ENCODE measurements at places on chromosomes 7 and 10.

GRCh38 chr10:47450442-47450841 is 33.5 kb downstream of the ANXA8 start:
- DNase-seq: no peak

GRCh38 chr10:86653987-86654386 is 360 bp upstream of the OPN4 start:
- no peak for DNase-seq

- no peak for DNase-seq
Observed at GRCh38 chr10:132580617-132581016, 43.0 kb downstream of the INPP5A start.

GRCh38 chr10:126250045-126250444 is 138.2 kb downstream of the ADAM12 start:
- no peak for DNase-seq

- peak; percentile 40 for DNase-seq
Observed at GRCh38 chr10:133258066-133258817, 18.4 kb downstream of the ADAM8 start.

- no peak for DNase-seq
Observed at GRCh38 chr10:18308600-18308999, 168.4 kb downstream of the CACNB2 start.

DNA sequence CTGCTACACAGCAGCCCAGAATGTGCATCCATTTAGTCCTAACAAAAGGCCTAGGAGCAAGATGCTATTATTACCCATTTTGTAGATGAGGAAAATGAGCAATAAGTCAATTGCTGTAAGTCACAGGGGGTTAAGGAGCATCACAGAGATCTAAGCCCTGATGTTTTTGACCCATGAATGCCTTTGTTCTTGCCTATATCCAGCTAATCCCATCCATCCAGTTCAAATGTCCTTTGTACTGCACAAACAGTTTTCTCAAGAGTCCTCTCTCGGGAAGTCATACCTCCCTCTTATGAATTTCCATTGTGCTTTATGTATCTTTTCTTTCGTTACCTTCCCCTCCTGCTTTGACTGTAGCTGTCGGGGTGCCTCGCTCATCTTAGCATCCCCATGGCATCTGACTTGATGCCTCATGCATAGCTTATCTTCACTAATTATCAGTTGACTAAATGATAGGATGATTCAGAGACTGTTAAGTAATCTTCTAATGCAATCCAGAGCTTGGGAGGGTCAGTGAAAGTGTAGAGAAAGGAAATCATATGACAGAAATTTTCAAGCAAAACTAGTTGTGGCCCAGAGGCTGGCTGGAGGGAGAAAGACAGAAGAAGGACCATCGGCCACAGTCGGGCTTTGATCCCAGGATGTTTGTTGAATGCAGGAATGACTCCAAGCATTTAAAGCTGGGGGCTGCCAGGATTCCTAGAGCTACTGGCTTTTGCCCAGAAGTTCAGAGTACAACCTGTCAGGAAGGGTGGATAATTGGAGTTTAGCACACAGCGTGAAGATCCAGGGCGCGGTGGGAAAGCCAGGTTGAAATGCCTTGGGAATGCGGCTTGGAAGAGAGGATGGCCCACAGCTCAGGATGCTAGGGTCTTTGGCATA is 23.5 kb downstream of the BLVRA start:
- DNase-seq: peak; percentile 79

DNA sequence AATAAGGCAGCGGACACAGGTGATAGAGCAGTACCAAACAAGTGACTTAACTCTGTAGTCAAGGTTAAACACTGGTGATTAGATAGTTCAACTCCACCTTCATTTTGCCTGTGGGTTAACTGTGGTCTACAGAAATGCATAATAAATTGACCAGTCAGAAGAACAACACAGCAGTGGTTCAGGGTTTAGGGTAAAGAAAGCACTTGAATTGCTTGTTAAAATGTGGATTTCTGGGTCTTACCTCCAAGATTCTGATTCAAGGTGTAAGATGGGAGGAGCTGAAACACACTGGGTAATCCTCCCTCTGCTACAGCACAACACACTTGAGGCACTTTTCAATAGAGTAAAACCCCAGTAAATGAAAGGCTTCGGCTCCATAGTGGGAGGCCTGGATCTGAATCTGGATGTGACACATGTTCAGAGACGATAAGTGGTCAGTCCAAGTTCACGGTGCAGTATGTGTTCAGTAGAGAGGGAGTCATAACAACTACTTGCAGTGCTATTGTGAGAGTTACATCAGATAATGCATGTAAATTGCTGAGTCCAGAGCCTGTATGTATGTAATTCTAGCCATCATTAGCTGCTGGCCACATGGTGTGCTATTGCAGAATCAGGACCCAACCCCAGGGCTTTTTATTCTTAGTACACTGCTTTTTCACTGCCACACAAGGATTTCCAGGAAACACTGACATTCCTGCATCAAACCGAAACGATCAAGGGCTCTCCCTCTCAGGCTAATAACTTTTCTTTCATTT is 141.7 kb downstream of the SORCS1 start:
- no peak for DNase-seq

- DNase-seq: no peak
Observed at GRCh38 chr7:108609643-108610042, 40.0 kb downstream of the DNAJB9 start.

- no peak for DNase-seq
Observed at GRCh38 chr7:123580406-123581161, 21.0 kb upstream of the ASB15 start.

- no peak for DNase-seq
Observed at GRCh38 chr7:70674571-70675010, 457.4 kb upstream of the GALNT17 start.

DNA sequence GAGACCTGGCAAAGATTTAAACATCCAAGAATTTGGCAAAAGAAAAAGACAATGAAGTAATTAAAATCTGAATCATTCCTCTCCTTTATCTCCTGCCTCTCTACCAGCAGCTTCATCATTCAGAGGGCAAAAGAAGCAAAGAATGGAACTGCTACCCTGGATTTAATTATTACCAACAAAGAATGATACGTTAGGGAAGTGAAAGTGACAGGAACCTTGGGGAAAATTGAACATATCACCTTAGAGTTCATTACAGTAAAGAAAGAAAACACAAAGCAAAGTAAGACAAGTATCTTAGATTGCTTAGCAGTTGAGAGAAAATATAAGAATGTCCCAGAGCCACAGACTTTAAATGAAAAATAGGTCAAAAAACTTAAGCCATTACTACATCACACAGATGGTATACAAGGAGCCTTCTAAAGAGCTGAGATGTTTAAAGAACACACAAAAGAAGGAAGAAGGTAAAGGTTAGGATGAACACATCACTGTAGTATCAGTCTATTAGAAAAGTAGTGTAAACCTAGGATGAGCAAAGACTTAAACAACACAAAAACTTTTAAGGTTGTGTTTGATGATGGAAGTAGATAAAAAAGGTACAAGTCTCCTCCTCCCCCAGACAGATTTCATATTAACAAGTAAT is 17.5 kb downstream of the CTNNA3 start:
- DNase-seq: no peak

DNA sequence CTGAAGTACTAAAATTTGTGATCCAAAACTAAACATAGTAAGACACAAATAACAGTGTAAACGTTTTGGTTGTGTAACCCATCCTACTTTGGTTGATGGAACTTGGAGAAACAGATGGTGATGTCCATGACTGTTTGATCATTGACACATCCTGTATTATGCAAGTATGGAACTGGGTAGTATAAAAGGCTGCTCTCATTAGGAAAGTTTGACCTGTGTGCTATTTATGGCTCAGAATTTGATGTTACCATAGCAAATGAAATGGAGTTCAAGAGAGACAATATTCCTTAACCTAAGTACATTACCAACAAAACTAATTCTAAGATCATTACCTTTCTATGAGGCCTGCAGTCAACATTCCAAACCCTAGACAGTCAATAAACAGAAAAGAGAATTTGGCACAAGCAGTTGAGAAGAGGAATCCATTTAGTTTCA is 39.9 kb downstream of the DKK1 start:
- DNase-seq: no peak

DNA sequence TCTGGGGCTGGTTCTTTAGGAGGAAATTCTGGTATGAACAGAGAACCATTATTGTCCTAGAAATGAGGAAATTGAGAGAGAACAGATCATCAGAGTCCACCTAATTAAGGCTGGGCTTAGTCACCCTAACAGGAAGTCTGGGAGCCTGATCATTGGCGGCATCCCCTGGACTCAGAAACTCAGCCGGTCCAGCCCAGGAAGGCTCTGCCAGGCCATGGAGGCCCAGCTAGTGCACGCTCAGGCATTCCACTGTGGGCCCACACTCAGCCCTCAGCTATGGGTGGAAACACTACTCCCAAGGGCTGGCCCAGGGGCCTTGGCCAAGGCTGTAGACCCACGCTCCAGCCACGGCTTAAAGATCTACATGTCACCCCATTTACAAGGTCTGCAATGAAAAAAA is 109.2 kb downstream of the PTPN20 start:
- DNase-seq: peak; percentile 75

DNA sequence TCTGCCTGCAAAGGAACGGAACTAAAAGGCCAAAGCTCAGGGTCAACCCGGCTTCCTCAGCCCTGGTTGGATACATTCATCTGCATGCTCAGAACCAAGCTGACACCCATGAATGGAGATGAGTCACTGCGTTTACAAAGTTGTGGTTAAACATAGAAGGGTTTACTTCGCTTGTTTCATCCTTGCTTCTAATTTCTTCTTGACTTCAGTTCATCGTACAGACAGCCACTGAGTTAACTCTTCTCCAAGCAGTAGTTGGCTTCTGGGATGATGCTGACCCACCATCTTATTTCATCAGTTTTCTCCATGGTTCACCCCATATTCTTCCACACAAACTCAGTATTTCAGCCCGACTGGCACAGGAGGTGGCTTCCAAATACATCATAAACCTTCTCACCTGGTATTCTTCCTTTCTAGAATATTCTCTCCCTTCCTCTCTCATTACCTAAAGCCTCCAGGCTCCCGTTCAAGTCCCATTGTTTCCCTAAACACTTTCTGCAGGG is 166.3 kb upstream of the RNF32 start:
- DNase-seq: no peak

- no peak for DNase-seq
Observed at GRCh38 chr7:84043661-84044191, 150.9 kb downstream of the SEMA3A start.

DNA sequence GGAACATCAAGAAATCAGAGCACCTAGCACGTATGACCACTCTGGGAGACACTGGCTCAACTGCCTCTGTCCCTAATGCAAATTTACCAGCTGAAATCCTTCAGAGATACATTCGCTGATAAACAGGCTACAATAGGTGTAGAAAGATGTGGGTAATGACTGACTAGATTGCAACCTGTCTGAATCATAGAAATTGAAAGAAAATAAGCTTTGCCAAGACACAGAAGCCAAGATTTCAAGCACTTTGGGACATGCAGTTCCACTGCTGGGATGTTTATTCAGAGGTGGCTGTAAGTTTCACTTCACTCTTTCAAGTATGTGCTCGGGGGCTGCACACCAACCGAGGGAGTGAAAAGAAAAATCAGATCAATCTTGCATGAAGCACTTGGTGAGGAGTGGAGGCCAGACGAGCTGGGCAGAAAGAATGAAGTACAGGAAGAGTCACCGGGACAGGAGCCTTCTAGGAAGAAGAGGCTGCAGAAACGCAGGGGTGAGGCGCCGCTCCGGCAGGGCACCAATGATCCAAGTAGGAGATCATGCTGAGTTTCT is 276.7 kb downstream of the PARD3 start:
- DNase-seq: no peak

GRCh38 chr10:43315535-43316207 is 48.8 kb upstream of the RASGEF1A start:
- peak; percentile 42 for DNase-seq

GRCh38 chr10:13719425-13719824 is 132.7 kb downstream of the PRPF18 start:
- DNase-seq: peak; percentile 67

GRCh38 chr7:28483112-28483511 is 70.8 kb downstream of the CREB5 start:
- no peak for DNase-seq

- no peak for DNase-seq
Observed at GRCh38 chr7:84484502-84485079, 290.0 kb upstream of the SEMA3A start.

GRCh38 chr10:70417568-70417967 is 13.6 kb downstream of the EIF4EBP2 start:
- DNase-seq: no peak

GRCh38 chr10:76766682-76767081 is 870.9 kb downstream of the KCNMA1 start:
- DNase-seq: no peak

GRCh38 chr10:43890124-43890523 is 241.4 kb upstream of the ZNF32 start:
- DNase-seq: no peak

DNA sequence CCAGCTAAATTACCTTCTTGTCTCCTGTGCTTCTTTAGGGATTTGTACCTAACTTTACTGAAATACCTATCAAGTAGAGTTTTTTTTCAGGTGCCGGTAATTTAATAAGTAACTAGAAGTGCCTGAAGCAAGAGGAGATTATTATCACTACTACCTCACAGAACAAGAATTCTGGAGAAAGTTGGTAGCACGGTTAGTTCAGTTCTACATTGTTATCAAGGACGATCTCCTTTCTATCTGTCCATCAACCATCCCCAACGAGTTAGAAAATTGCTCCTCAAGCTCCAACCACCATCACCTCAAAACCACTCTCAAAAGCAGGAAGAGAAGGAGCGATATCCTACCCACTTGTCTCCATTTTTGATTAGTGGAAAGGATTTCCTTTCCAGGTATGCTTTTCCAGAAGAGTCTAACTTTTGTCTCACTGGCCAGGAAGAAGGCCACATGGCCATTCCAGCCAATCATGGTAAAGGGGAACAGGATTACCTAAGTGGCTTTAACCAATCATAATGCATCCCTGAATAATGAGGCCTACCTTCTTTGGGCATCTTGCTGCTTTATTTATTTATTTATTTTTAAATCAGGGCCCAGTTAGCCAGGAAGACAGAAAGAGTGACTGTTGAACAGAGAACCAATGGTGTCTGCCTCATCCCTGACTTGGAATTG is 265.2 kb downstream of the SNX13 start:
- no peak for DNase-seq

DNA sequence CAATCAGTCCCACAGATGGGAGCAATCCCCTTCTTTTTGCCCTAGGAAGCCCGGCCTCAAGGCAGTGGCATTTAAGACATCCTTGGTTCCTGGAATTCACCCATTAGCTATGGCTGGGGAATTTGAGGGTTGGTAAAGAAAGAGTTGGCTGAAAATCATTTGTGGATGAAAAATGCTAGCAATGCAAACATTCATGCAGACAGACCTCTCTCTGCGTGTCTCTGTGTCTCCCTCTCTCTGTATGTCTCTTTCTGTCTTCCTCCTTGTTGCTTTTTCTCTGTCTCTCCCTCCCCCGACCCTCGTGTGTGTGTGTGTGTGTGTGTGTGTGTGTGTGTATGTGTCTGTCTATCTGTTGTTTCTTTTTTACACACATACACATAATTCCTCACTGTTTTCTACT is 19.4 kb downstream of the LDB3 start:
- DNase-seq: no peak

GRCh38 chr10:128380946-128381345 is 254.7 kb upstream of the MKI67 start:
- no peak for DNase-seq
